Erythroblast (primary cell): ENCODE measurements at places on chromosomes 7 and 10.

DNA sequence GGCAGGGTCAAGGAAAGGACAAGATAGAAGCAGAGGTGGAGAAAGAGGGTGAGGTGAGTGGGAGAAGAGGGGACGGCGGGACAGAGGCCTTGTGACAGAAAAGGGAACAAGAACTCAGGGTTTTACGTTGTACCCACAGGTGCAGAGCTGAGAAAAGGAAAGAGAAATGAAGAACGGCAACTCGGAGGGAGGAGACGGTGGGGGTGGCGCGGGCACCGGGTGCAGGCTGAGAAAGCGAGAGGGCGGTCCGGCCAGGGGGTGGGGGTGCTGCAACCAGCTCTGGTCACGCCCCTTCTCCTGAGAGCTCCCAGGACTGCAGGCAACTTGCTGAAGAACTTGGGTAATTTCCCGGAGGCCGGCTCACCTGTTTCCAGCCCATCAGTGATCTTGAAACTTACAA, 65.3 kb downstream of the CARD11 start:
- DNase-seq = no peak

DNA sequence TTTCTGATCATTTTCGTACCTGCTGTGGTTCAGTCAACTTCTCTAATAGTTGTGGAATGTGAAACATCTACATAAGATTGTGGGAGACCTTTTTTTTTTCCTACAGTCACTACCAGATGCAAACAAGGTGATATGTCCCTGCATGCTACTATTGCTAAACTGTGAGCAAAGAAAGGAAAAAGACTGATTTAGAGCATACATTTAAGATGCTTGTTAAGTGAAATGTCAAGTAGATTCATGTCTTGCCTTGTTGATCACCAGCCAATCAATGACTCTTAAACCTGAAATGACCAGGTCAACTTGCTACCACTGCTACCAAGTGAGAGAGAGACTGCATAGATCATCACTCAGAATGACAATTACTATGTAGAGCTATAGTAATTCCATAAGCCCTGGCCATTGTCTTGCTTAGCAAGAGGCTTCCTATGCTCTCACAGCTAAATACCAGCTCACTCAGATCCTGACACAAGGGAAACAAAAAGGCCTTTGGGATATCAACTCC, 84.3 kb upstream of the SKAP2 start:
- no peak for DNase-seq

GRCh38 chr7:77827999-77828398, 29.4 kb downstream of the PHTF2 start:
- DNase-seq = no peak

- peak; percentile 56 for DNase-seq
Measured at GRCh38 chr10:128859738-128860386, 607.2 kb upstream of the MGMT start.

DNA sequence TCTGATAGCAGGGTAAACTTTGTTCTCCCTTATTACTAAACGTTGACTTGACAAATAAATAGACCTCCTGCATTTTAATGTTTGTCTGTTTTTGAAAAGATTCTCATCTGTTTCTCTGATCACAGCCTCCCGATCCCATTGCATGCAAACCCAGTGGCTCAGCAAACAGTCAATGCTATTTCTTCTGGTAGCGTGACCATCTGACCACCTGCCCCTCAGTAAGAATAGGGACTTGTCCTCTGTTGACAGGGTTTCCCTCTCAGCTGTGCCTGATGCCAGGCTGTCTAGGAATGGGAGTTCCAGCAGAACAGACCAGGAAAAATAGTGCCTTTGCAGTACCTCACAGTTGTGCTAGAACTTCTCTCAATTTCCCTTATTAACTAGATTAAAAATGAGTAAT, 40.7 kb upstream of the EBLN1 start:
- DNase-seq = no peak

DNA sequence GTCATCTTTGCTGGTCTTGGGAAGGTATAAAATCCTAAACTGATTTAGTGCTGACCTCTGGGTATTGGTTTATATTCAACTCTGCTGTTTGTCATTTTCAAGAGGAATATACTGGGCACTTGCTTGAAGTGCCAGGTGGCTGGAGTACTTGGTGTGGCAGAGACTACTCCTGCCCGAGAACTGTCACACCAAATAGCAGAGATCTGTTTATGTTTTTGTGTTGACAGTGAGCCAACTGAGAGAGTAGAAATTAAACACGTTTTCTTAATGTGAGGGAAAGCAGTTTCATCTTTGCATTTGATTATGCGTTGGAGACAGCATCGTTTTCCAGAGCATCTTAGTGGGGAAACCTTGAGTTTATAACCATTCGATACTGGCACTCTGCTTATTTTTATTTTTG, 174.4 kb downstream of the CDCA7L start:
- no peak for DNase-seq

- no peak for DNase-seq
Measured at GRCh38 chr10:12479924-12480323, 130.6 kb downstream of the CAMK1D start.

DNA sequence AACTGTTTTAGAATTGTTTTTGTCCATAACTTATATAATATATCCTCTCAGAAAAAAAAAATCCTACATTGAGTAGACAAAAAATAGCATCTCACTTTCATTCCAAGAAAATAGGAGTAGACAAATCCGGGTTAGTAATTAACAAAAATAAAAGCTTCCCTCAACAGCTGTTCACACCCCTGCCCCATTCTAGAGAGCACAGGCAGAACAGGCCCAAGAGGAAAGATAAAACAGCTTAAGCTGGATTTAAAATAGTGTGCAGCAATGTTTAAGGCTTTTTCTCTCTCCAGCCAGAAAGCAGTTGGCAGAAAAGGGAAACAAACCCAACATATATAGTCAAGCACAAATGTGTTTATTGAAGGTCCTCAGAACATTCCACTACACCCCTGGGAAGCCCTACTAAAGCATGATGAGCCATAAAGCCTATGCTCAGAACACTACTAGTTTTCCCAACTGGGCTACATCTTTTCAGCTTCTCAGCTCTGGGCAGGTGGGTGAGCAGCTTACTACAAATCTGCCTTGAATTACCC, 189.9 kb downstream of the MTERF1 start:
- no peak for DNase-seq

- no peak for DNase-seq
Measured at GRCh38 chr7:151809146-151809863, 67.6 kb downstream of the PRKAG2 start.

GRCh38 chr7:86943447-86943846, 116.0 kb downstream of the ELAPOR2 start:
- DNase-seq = no peak

DNA sequence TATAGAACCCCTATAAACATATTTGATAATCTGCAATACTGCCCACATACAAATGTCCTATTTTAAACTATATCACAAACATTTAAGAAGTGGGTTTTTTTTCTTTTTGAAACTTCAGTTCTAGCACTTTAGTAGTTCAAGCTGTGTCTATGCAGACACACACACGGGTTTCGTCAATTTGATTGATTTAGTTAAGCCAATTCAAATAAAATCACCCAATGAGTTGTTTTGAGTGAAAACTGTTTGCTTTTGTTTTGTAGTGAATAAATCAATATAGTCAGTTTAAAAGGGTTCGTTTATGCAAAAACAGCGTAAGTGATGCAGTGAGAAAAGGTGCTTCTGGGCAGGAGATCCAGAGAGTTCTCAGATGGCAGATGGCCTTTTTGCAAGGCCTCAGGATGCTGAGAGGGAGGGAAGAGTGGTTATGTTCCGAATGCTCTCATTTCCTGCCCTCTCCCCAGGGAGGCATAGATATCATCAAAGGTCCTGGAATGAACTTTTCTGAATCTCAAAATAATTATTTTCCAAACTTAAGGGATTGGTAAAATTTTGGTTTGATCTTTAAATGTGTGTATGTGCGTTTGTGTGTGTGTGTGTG, 102.7 kb downstream of the AGMO start:
- DNase-seq = no peak

GRCh38 chr7:98771941-98772603, 97.7 kb downstream of the TMEM130 start:
- no peak for DNase-seq

DNA sequence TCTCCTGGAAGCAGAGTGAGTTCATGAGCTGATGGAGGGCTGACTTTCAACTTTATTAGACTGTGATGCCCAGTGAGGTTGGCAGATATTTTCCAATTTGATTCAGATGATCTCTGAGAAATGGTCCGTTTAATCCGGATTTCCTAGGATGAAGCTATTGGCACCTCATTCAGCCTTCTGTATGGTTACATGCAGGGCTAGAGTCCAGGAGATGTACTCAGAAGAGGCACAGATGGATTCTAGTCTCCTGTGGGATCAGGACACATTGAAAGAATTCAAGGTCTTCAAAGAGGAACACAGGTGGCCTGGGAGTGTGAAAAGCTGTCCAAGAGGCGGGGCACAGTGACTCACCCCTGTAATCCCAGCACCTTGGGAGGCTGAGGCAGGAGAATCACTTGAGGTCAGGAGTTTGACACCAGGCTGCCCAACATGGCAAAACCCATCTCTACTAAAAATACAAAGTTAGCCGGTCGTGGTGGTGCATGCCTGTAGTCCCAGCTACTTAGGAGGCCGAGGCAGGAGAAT, 23.0 kb upstream of the RHEB start:
- DNase-seq = no peak

- no peak for DNase-seq
Measured at GRCh38 chr7:2928613-2929311, 84.7 kb upstream of the GNA12 start.

DNA sequence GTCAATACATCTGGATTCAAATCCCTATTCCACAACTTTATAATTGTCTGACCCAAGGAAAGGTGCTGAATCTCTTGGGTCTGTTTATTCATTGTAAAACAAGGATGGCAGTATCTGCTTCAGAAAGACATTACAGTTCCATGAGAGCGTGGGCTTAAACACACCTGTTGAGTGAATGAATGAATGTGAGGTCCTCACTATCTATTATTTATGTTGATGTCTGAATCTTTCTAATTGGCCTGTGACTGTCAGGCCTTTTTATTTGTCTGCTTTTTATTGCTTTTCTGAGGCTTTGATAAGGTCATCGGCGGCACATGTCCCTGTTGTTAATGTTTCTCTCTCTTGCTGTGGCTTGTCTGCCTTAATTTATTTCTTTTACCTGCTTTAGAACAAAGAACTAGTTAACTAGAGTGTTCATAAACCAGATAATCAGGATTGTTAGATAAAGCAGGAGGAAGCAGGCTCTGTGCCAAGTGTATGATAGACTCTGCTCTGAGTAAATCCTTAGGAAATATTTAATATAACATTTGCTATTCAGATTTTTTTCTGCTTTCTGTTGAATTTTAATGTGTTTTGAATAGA, 42.3 kb upstream of the CYCS start:
- DNase-seq = no peak

DNA sequence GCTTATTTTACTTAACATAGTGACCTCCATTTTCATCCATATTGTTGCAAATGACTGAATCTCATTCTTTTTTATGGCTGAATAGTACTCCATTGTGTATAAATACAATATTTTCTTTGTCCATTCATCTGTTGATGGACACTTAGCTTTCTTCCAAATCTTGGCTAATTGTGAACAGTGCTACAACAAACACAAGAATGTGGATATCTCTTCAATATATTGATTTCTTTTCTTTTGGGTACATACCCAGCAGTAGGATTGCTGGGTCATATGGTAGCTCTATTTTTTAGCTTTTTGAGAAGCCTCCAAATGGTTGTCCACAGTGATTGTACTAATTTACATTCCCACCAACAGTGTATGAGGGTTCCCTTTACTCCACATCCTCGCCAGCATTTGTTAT, 58.0 kb downstream of the CREB5 start:
- no peak for DNase-seq

DNA sequence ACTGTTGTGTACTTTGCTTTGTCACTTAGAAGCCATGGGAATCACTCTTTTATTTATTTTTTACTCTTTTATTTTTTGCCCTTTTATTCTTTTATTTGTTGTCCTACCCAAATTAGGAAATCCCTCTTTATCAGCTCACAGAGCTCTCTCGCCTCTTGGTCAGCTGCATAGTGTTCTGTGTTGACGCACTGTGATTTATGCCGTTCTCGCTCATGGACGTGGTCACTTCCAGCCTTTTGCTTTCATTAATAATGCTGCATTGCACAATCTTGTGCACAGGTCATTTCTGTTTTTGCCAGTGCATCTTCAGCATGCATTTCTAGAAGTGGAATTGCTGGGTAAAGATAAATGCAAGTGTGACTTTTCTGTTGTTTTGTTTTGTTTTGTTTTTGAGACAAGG, 42.3 kb downstream of the FBH1 start:
- no peak for DNase-seq

GRCh38 chr10:75770626-75771081, 339.2 kb downstream of the LRMDA start:
- DNase-seq = no peak

GRCh38 chr10:59672150-59672875, 37.3 kb downstream of the SLC16A9 start:
- DNase-seq = no peak

- DNase-seq = peak; percentile 13
Measured at GRCh38 chr7:6205971-6206660, 66.3 kb downstream of the CYTH3 start.

GRCh38 chr7:37690206-37690605, 6.6 kb downstream of the GPR141 start:
- no peak for DNase-seq

DNA sequence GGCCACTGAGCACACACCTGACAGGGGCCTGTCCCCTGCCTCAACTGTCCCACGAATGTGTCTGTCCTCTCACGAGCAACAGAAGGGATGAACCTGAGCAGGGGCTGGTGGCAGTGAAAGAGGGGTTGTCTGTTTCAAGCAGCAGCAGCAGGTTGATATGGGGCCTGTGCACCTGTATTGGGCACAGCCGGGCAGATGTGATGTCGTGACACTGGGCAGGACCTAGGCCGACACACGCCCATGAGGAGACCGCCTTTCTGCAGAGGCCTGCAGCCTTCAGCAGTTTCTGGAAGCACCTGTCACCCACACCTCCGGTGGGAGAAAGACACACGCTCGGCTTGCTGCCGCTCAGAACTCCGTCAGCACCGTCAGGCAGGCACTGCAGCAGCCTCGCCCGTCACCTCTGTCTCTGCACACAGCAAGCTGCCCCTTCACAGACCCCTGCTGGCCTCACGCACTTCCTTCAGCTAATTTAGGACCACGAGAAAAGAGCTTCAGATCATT, 48.5 kb downstream of the AMZ1 start:
- peak; percentile 35 for DNase-seq

- no peak for DNase-seq
Measured at GRCh38 chr7:71555758-71556157, 423.8 kb downstream of the GALNT17 start.

- no peak for DNase-seq
Measured at GRCh38 chr10:86449926-86450558, 71.5 kb downstream of the WAPL start.

GRCh38 chr10:123552760-123553554, 113.2 kb upstream of the GPR26 start:
- DNase-seq = no peak

DNA sequence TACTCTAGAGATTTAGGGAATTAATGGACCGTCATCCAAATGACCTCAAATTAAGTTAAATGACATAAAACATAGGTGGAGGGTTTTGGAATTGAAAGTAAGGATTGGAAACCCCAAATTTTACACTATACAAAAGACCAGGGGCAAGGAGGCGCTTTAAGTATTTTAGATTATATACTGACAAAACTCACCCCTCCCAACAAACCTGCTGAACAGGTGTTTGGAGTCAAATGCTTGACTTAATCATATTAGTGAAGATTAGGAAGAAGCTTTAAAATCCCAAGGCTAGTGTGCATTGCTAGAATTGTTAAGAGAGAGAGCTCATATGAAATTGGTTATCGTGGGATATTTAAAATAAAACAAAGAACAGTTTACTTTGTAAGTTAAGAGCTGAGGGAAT, at the start of gene GNGT1:
GNGT1 (plus strand) TSS at position 301 of the 400 bp plus-strand sequence. CDS start 180 bp downstream, outside the sequence.
- no peak for DNase-seq
